ENCODE measurements at places on chromosomes 2 and 18.

GRCh38 chr18:53735526-53735925, 488.9 kb downstream of the MBD2 start:
- no peak for DNase-seq

DNA sequence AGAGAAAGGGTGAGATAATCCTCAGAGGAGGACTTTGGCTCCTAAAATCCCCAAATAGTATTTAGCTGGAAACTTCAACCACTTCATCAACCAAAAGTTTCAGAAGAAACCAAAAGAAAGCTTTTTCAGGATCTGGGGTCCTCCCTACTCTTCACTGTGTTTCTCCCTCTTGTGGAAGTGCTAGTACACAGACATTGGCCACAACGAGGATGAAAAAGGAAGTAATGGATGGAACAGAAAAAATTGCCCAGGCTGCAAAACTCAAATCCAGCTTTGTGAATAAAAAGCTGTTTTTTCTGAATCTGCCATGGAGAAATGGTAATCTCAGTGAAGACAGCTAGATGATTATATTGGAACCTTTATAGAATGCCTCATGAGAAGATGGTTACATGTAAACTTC, 4.0 kb downstream of the PID1 start:
- DNase-seq: no peak

DNA sequence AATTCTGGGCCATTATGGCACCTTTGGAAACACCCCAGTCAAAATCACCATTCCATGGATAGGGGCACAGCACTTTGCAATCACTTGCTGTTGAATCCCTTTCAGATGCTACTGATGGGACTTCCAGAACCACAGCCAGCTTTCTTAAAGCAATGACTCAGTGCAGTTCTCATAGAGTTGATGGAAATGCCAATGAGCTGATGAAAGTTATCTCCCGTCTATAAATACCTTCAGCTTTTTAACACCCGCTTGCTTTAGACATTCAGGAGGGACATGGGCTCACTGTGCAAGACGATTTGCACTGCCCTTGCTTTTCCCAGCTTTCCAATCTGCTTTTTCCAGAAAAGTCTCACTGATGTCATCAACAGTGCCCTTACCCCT, 66.7 kb upstream of the RPL31 start:
- no peak for DNase-seq

GRCh38 chr18:47422524-47422923, 171.1 kb upstream of the SKOR2 start:
- DNase-seq: no peak

GRCh38 chr2:7428454-7429204, 511.4 kb downstream of the RNF144A start:
- DNase-seq: no peak

DNA sequence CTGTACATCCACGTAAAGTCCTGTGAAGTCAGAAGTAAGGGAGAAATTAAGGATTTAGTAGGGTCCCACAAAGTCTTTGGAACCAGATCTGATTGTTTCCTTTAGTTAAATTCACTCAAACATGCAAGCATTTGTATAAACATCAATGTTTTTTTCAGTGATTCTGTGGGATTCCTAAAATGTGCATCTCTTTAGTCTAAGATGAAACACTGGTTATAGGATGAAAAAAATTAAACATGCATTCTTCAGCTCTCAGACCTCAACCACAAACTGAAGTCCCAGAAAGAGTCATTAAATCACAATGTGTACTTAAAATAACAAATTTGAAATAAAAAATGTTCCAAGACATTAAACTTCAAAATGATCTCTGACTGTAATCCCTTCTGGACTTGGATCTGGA, 76.5 kb upstream of the APCDD1 start:
- no peak for DNase-seq

DNA sequence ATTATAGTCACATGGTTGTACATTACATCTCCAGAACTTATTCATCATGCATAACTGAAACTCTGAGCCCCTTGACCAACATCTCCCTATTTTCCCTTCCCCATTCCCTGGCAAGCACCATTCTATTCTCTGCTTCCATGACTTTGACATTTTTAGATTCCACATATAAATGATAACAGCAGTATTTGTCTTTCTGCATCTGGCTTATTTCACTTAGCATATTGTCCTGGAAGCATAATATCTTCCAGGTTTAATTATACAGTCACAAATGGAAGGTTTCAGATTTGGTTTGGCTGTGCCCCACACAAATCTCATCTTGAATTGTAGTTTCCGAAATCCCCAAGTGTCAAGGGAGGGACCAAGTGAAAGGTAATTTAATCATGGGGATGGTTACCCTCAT, 626.9 kb upstream of the PKDCC start:
- DNase-seq: no peak

DNA sequence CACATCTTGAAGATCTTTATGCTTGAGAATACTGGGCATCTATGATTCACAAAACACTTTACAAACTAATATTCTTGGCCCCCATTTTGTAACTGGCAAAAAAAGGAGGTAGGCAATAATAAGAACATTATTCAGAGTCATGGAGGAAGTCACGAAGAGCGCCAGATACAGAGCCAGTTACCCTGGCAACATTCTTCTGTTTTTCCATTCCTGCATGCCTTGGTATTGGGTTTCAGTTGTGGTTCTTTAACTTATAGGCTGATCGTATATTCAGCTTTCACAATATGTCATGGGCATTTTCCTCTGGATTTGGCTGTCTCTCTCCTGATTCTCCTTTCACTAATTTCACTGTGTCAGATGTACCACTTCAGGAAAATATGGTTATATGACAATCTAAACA, 234.7 kb downstream of the HRH4 start:
- DNase-seq: no peak

- peak; percentile 11 for DNase-seq
Measured at GRCh38 chr2:40371525-40372282, 80.2 kb downstream of the SLC8A1 start.

GRCh38 chr2:191691898-191692297, 14.0 kb downstream of the NABP1 start:
- no peak for DNase-seq
